ENCODE measurements at places on chromosomes 7 and 10.
A peak's percentile ranks its signal among the peaks of the same experiment; 100 is the strongest.

DNA sequence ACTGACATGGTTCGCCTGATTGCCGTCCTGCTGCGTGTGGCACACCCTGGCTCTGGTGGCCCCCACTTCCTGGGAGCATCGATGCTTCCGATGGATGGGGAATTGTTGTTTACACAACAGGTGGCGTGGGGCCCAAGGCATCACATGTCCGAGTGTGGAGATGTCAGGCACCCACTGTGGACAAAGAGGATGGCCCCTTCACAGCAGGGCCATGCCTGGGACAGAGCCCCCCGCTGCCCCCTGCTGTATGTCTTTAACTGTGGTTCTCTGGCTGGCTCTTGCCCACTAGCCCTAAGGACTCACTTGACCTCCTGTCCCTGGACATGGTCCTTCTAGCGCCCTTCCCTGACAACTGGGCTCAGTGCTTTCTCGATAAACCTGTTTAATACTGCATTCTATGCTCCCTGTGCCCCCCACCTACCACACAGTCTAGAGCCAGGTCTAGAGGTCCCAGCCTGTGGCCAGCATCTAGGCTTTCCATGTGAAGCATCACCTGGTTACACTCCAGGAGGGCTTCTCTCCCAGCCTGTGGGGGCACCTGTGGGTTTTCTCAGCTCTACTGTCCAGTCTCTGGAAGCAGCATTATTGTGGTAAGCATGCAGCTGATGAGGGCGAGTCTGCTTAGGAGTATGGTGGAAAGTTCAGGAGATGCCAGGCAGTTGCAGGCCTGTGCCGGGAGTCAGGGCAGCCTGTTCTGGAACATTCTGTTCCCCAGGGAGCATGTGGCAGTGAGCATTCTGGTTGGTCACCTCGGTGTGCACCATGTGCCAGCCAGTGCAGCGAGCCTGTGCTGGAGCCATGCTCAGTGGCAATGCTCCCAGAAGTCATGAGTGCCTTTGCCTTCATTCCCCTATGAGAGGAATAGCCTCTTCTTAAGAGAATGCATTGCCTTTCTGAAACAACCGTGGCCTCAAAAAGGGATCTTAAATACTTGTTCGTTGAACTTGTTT lies 10.4 kb downstream of the ADCY1 start:
- no peak for DNase-seq

DNA sequence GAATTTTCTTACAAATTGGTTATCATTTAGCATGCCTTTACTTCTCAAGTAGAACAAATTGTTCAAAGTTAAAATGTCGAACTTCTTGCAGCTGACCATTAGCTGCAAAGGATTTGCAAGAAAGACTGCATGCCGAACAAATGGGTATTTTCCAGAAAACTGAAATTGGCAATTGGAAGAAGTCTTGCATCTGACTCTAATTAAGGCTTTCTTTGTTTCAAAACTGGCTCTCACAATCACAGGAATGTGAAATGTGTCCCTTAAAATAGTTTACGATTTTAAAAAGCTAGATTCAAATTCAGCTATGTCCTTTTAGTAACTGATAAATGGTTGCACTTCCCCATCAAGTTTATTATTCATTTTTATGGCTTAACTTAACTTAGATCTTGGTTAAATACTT lies 207.9 kb downstream of the ARL4A start:
- peak; percentile 46 for DNase-seq

GRCh38 chr7:44396931-44397545 lies 71.6 kb upstream of the CAMK2B start:
- DNase-seq: no peak

GRCh38 chr7:5484921-5485320 lies 61.3 kb upstream of the TNRC18 start:
- DNase-seq: no peak

DNA sequence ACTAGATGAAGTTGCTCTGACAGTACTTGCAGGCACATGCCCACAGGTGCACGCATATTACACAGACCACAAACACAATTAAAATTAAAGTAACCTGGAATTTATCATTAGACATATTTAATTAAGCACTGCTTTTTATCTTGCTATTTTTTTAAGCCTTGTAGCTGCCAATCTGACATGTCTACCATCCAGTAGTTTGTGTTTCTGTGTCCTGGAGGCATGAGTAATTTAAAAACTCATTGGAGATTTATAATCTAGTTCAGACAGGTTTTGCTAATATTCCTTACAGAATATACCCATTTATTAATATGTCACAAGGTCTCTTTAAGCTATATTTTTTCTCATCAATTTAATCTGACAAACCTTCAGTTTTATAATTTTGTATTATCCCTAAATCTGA lies 445.0 kb upstream of the KLF6 start:
- DNase-seq: no peak

DNA sequence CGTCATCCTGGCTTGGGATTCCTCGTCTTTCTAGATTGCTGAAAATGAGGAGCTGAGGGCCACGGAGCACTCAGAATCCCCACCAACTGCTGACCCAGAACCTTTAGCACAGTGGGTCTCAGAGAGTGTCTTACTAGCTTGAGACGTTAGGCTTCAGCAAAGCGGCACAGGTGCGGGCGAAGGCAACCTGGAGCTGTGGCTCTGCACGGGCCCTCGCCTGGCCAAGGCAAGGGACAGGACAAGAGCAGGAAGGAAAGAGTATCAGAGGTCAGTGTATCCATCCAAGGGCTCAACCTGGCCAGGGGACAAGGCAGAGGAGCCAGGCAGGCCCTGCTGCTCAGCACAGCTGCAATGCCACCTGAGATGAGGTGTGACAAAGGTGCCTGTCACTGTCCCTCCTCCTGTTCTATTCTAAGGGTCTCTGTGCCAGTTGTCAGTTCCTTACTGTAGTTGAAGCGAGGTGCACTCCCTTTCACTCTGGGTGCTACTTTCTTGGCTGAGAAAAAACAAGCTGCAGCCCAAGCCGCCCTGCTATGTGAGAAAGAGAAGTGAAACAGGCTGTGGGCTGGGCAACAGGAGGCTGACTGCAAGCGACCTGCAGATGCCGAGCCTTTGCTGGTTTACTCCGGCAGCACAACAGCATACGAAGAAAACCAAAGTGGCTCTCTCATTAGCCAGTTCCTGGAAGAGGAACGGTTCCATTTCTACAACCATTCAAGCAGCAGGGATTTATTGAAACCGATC lies 33.3 kb upstream of the KDM7A start:
- DNase-seq: no peak

DNA sequence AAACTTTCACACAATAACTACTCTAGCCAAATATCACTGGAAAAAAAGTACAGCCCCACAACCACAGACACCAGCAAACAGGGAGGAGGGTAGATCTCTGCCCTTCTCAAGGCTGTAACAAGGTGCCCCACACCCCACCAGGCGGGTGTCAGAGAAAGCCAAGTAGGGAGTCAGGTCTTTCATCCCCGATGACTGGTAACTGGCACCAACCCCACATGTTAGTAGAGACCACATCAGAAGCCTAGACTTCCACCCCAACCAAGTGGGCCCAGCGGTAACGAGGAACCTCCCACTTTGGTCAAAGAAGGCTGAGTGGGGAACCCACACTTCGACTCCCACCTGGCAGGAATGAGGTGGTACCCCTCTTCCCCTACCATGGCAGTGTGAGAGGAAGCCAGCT lies 16.4 kb upstream of the RUFY2 start:
- DNase-seq: no peak

GRCh38 chr7:604001-604883 lies 84.6 kb upstream of the PDGFA start:
- no peak for DNase-seq

GRCh38 chr7:118149394-118149793 lies 34.6 kb upstream of the LSM8 start:
- no peak for DNase-seq

GRCh38 chr7:5116359-5116758 lies 70.7 kb downstream of the RBAK start:
- no peak for DNase-seq

DNA sequence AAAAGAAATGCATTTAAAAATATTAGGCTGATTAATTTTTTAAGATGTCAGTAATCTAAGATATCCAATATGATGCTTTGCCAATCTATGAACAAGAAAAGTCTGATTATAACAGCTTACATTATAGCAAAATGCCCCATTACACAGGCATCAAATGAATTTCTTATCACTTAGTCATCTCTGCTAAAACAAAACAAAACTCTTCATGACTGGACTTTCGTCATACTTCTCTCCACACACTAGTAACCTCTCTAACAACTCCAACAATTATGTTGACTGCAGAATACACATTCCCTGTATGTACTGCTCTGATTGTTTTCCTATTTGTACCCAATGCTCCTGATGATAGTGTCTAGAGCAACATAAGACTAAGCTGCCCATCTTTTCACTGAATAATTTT lies 3.8 kb upstream of the MKI67 start:
- no peak for DNase-seq

GRCh38 chr10:13922586-13922985 lies 335.8 kb downstream of the PRPF18 start:
- DNase-seq: no peak

- DNase-seq: no peak
Observed at GRCh38 chr7:125090596-125090995, 161.0 kb upstream of the POT1 start.

GRCh38 chr10:76910184-76910962 lies 727.2 kb downstream of the KCNMA1 start:
- DNase-seq: no peak

DNA sequence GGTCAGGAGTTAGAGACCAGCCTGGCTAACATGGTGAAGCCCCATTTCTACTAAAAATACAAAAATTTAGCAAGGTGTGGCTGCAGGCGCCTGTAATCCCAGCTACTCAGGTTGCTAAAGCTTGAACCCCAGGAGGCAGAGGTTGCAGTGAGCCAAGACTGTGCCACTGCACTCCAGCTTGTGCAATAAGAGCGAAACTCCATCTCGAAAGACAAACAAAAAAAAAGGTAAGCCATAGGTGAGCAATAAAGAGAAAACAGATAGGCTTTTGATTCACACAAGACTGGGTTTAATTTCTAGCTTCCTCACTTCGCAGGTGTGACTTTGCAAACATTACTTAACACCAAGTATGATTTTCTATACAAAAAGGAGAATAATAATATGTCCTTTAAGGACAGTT lies 72.3 kb upstream of the ACBD5 start:
- no peak for DNase-seq

DNA sequence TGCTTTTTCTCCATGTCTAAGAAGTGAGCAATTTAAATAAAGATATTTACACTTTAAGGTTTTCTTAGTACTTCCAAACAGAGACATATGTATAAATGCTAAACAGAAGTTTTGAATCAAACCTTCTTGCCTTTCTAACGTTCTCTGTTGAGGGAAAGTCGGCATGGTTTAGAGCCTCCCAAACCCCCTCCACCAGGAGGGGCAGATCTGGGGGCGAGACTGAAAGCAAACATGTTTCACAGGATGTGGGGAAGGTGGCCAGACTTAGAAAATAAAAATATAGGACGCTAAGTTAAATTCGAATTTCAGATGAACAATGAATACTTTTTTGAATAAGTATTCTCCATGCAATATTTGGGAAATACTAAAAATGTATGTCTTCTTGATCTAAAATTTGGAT lies 208.3 kb upstream of the SHH start:
- DNase-seq: no peak

- DNase-seq: no peak
Observed at GRCh38 chr10:93897070-93897780, 3.4 kb downstream of the SLC35G1 start.

DNA sequence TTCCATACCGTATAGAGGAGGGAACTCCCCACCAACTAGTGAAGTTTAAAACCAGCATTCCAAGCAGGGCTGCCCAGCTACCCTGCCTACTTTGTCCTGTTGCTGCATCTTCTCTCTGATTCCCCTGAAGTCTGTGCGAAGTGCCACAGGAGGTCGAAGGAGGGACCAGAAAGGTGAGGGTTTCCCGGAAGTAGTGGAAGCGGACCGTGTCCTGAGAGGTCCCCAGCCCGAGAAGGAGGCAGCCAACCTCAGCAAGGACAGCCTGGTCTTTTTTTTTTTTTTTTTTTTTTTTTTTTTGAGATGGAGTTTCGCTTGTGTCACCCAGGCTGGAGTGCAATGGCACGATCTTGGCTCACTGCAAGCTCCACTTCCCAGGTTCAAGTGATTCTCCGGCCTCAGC lies 671.9 kb upstream of the GALNT17 start:
- DNase-seq: no peak

- no peak for DNase-seq
Observed at GRCh38 chr7:13801669-13802068, 187.8 kb downstream of the ETV1 start.

DNA sequence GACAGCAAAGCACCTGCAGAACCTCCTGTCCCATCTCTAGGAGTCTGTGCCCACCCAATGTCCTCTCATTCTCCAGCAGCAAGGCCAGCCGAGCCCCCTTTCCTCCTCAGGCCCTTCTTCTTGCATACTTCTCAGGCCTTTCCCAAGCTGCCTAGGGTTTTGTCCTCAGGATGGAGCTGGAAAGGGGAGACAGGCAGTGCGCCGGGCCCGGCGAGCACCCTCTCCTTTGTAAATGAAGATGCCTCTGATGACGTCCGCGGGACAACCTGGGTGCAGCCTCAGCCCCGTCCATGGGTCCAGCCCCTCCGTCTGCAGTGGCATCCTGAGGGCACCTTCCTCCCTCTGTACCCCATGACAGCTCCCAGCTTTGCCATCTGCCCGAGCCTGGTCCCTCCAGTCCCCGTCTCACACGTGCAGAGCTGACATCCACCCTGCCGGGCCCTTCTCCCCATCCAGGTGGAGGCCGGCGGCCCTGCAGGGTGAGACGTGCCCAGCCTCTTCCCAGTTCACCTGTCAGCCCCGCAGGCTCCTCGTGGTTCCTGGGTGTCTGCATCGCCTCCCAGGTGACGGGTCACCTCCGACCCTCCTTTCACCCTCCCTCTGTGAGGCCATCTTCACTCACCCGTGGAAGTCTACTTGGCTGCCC lies 36.4 kb downstream of the JAKMIP3 start:
- DNase-seq: no peak

- DNase-seq: no peak
Observed at GRCh38 chr10:51667678-51668335, 31.6 kb downstream of the CSTF2T start.

DNA sequence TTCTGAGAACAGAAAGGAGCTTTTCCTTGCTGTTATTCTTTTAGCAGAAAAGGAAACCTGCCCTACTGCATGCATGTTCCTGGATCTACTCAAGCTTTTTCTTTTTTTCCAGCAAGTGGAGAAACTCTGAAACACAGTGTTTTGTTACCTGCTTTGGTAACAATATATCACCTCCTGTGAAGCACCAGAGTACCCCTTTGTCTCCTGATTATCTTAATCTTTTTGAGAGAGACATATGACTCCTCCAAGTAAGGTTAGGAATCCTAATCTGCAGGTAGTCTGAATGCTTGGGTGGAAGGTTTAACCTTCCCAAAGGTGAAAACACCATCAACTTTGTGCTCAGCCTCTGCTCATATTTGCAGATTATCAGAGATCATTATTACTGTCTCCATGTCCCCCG lies 93.1 kb downstream of the MAPK8 start:
- no peak for DNase-seq

GRCh38 chr7:1236132-1236661 lies 3.5 kb downstream of the UNCX start:
- no peak for DNase-seq

- DNase-seq: no peak
Observed at GRCh38 chr7:85176197-85176596, 10.7 kb downstream of the SEMA3D start.

DNA sequence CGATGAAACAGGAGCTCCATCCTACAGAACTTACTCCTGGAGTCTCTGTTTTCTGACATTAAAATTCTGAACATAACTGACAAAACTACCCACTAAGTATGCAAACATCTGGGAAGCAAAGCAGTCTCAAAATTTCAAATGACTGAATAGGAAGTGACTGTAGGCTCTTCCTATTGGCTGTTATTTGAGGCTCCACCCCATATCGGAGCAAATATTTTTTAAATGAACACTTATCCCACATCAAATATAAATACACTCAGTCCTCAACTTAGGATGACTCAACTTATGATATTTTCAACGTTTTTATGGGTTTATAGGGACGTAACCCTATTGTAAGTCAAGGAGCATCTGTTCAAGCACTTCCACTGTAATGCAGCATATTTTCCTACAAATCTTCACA lies 8.8 kb downstream of the HSPA12A start:
- no peak for DNase-seq
